ENCODE measurements at places on chromosomes 5 and 9.

DNA sequence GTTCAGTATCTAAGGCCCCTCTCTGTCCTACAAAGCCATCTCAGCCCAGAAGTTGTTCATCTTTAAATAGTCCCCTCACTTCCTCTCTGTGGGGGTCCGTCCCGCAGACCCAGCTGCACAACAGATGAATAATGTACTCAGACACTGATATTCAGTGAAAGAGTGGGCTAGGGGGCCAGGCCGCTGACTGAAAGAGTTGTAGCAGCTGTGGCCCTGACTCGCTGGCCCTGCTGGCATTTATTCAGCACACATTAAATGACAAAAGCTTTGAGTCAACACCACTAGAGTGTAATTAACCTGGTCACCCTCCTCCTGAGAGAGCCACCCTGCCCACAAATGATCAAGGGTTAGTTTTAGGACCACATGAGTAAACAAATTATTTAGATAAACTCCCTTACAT is 76.3 kb downstream of the MED10 start:
- DNase-seq = no peak

GRCh38 chr9:68905129-68905528 is 108.8 kb downstream of the PRKACG start:
- DNase-seq = no peak

- DNase-seq = no peak
Observed at GRCh38 chr9:5632540-5632939, 3.6 kb downstream of the RIC1 start.

GRCh38 chr5:90612919-90613318 is 54.3 kb downstream of the ADGRV1 start:
- no peak for DNase-seq

- DNase-seq = peak; percentile 78
Observed at GRCh38 chr5:140725799-140726471, 25.7 kb downstream of the ZMAT2 start.

GRCh38 chr5:107518190-107518589 is 152.5 kb downstream of the EFNA5 start:
- no peak for DNase-seq

- no peak for DNase-seq
Observed at GRCh38 chr5:52799358-52799982, 11.8 kb downstream of the ITGA1 start.

DNA sequence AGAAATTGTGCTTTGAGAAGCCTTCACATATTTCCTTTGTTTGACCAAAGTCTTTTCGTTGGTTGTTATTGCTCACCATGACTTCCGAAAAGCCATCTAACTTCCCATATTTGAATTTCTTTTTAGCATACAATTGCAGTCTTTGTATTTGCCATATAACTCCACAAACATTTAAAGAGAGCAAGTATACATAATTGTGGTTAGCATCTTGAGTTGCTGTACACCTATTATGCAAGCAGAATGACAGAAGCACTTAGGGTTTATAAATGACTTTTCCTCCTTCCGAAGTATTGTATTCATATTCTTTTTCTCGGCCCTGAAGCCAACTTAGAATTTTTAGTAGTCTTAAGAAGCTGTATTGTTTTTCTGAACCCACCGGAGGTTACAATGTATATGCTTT is 250.4 kb downstream of the RFK start:
- no peak for DNase-seq

GRCh38 chr9:100074093-100074492 is 24.7 kb downstream of the ERP44 start:
- no peak for DNase-seq

GRCh38 chr9:127444283-127444920 is 6.8 kb downstream of the RPL12 start:
- DNase-seq = no peak

DNA sequence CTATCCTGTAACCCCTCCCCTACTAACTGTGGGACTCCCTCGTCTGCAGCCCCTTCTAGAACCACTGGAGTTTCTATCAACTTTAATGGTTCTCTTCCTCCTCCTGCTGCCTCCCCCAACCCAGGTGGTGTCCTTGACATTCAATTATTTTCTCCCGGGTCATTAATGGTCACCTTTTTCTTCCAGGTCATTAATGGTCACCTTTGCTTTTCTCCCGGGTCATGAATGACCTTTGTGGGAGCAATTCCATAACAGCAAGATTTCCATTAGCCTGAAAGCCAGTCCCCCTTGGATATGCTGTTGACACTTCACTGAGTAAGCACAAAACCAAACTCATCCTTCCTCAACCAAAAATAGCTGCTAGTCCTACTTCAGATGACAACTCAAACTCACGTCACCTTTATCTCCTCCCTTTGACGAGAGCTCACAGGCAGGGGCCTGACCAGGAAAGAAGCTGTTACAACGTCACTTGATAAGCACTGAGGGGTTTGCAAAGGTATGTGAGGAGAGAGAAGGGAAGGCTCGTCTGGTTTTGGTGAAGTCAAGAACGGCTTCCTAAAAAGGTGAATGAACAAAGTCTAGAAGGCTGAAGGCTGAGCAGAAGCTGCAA is 10.9 kb downstream of the CCDC127 start:
- no peak for DNase-seq

- no peak for DNase-seq
Observed at GRCh38 chr9:89515416-89515815, 17.5 kb upstream of the SEMA4D start.

DNA sequence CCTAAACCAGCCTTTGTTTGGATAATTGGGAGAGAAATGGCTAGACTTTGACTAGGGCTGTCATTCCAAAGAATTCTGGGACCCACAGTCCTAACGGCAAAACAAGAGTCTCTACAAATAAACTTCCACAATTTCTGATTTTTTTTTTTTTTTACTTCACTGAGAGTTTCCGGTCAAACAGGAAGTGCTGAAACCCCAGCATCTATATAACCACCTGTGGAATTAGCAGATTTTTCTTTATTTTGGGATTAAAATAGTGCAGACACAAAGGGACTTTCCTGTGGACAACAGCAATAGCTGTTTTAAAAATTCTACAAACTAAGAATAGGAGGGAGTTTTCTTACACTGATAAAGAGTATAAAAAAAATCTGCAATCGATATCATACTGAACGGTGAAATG is 157.4 kb downstream of the ARSB start:
- no peak for DNase-seq

GRCh38 chr5:36662291-36662851 is 56.0 kb downstream of the SLC1A3 start:
- no peak for DNase-seq

GRCh38 chr5:100157066-100157465 is 378.1 kb upstream of the FAM174A start:
- DNase-seq = no peak

- no peak for DNase-seq
Observed at GRCh38 chr9:137128862-137129455, 10.0 kb upstream of the GRIN1 start.

DNA sequence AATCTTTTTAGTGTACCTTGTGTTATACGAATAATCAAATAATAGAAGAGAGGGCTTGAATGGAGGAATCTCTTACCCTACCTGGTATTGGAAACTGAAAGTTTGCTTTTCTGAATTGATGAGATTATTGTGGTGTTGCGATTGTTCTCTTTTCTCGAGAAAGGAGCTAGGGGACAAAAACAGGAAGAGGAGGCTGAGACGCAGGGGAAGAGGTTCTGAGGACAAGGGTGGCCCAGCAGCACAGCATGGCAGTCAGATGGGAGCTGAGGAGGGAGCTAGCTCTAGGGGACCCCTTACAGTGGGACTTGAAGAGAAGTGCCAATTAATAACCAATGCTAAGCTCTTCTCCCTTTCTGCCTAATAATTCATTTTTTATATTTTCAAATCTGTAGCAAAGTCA is 183.3 kb upstream of the DMAC1 start:
- no peak for DNase-seq

GRCh38 chr5:139494256-139494655 is 11.7 kb upstream of the STING1 start:
- DNase-seq = no peak

- DNase-seq = no peak
Observed at GRCh38 chr5:82525626-82526025, 247.5 kb upstream of the RPS23 start.

- DNase-seq = no peak
Observed at GRCh38 chr9:121240472-121241135, 27.4 kb upstream of the GSN start.

DNA sequence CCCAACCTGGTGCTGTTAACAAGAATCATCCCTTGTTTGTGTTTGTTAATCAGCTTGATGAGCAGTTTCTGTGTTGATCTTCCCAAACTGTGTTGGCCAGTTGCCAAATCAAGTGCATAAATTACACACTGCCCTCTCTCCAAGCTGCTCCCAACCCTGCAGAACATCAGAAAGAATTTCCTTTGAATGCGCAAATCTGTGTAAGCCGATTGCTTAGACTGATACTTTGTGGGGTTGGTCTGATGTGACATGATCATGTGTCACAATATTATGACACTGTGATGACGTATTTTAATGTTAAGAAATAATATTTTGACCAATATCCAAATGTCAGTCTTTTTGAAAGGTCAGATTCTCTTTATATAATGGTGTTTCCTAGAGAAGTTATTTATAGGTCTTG is 766.4 kb upstream of the WWC1 start:
- DNase-seq = no peak

- DNase-seq = no peak
Observed at GRCh38 chr5:148905541-148905940, 79.1 kb downstream of the ADRB2 start.

- DNase-seq = no peak
Observed at GRCh38 chr9:95463148-95464060, 53.4 kb downstream of the PTCH1 start.

DNA sequence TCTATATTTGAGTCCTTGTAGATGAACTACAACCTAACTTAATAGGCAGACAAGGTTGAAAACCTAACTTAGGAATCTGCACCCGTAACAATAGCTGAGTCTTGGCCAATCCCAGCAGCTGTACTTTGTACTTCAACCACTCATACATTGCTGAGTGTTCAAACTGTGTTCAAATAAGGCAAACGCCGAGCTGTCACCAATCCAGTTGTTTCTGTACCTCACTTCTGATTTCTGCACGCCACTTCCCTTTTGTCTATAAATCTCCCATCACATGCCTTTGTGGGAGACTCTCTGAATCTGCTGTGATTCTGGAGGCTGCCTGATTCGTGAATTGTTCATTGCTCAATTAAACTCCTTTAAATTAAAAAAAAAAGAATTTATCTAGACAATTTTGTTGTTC is 167.8 kb upstream of the TUT7 start:
- no peak for DNase-seq

- DNase-seq = no peak
Observed at GRCh38 chr9:34125681-34126206, 754 bp downstream of the DCAF12 start.

- DNase-seq = no peak
Observed at GRCh38 chr5:160772854-160773253, 79.2 kb downstream of the ATP10B start.

- no peak for DNase-seq
Observed at GRCh38 chr5:31268686-31269085, 75.2 kb downstream of the CDH6 start.

GRCh38 chr9:133731876-133732638 is 6.1 kb downstream of the SARDH start:
- DNase-seq = peak; percentile 55

- no peak for DNase-seq
Observed at GRCh38 chr9:86181379-86182315, 77.8 kb downstream of the C9orf153 start.

- no peak for DNase-seq
Observed at GRCh38 chr5:29460971-29461559, 1732.4 kb upstream of the CDH6 start.

GRCh38 chr9:137087409-137087925 is 682 bp downstream of the MAN1B1 start:
- DNase-seq = no peak

DNA sequence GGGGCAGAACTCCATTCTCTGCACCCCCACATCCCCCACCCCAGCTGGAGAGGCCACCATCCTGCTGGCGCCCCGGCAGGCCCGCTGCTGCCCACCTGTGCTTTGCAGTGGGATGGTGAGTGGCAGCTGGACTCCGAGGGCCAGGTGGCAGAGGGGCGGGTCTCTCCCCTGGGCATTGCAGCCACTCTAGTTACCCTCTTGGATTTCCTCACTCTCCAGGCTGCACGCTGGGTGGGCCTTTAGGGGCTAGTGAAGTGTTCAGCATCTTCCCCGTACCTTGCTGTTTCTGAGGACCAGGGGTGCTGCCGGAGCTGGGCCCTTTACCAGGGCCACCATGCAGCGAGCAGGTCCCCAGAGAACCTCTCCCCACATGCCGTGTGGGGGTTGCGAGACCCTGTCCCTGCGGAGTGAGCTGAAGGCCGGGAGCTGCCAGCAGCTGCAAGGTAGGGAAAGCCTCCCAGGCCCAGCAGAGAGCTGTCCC is 88.4 kb upstream of the SH3PXD2B start:
- DNase-seq = peak; percentile 73

DNA sequence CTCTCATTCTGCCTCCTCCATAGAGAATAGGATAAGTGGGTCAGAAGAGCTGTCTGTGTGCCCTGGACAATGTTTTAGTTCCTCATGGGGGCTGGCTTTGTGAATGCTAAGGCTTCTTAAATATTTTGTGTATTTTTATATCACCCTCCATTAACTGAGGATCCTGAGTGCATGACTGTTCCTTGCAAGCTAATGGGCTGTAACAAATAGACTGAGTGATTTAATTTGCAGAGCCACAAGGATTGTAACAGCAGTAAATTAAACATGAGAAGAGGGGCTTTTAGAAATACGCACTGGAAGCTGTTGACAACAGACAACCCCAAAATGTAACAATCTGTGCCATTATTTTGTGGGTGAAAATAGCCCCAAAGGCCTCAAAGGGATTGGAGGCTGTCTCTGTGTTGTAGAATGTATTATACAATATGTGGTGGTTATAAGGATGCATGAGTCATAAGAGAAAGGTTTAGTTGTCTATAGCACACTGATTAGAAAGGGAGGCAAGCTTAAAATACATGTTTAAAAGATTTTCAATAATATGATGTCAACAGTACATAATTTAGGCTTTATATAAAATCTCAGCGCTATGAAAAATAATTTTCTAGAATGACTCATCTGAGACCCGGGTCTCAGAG is 152.7 kb upstream of the ACTBL2 start:
- DNase-seq = no peak

DNA sequence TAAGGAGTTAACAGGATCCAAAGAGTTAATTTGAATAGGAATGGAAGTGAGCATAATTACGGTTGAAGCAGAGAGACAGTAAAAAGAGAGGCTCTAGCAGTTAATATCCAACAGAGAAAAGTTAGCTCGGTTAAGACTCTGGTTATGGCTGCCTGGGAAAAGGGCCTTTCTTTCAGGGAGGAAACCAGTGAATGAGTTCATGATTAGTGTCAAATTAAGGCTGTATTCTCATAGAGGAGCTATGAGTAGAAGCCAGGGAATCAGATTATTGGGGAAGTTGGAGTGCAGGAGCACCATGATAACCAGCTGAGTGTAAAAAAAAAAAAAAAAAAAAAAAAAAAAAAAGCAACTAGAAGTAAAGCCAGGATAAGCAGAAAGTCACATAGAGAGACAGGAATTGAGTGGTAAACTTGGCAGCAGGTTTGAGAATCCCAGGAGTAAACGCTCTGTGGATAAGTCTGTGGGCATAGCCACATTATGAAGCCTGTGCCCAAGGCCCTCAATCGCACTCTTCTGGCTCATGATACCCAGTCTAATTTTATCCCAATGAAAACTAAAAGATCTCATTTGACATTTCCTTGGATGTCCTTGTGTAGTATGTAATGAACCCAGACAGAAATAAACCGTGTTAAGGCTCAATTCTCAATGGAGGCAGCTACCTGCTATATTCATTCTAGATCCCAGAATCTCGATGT is 372.6 kb upstream of the MPDZ start:
- no peak for DNase-seq

- DNase-seq = no peak
Observed at GRCh38 chr9:100058699-100059579, 39.9 kb downstream of the ERP44 start.
